CD8-positive, alpha-beta memory T cell (primary cell): ENCODE measurements at places on chromosomes 1 and 21.

- peak; percentile 77 for DNase-seq
- H3K4me3 ChIP-seq: no peak overlapping the region
- H3K27ac ChIP-seq: no peak overlapping the region
- H3K4me1 ChIP-seq: peaks cover 16% of the 10 kb centered on the region
- no peaks in the 10 kb centered on the region for H3K27me3 ChIP-seq
Measured at GRCh38 chr1:39098546-39099250, 72.5 kb downstream of the NDUFS5 start.

- no peak for DNase-seq
- no peaks in the 10 kb centered on the region for H3K4me1 ChIP-seq
- H3K36me3 ChIP-seq: no peaks in the 10 kb centered on the region
- no peak overlapping the region for H3K4me3 ChIP-seq
Measured at GRCh38 chr1:52559875-52560274, 7.0 kb upstream of the TUT4 start.

DNA sequence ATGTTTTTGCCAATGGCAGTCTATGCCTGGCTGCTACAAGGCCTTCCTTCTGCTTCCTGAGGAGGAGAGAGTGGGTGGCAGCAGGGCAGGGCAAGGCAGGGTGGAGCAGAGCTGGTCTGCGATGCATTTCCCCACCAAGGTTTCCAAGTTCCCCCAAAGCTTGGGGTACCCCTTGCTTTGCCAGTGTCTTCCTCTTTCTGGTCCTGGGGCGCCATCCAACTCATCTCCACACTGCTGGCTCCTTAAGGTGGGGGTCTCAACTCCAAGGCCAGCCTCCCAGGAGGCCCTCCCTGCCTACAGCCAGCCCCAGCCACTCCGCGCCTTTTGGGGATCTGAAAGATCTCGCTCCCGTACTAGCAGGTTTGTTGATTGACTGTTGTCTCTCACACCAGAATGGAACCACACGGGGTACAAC lies 3.9 kb upstream of the SKI start:
- H3K4me3 ChIP-seq: no peak overlapping the region
- no peaks in the 10 kb centered on the region for H3K27me3 ChIP-seq
- no peaks in the 10 kb centered on the region for H3K36me3 ChIP-seq
- DNase-seq: no peak
- H3K4me1 ChIP-seq: no peaks in the 10 kb centered on the region
- no peak overlapping the region for H3K27ac ChIP-seq

- peak within 1 kb of the TSS; percentile 43 for H3K27ac ChIP-seq
- DNase-seq: peak; percentile 43
- no peaks in the 10 kb centered on the region for H3K36me3 ChIP-seq
- peak within 1 kb of the TSS; percentile 50 for H3K4me3 ChIP-seq
- no peaks in the 10 kb centered on the region for H3K27me3 ChIP-seq
Measured at GRCh38 chr1:25875154-25875855, at the start of gene PAQR7. Gene PAQR7 (minus strand): TSS chr1:25875708. CDS start chr1:25863839, 11,869 bp downstream.

DNA sequence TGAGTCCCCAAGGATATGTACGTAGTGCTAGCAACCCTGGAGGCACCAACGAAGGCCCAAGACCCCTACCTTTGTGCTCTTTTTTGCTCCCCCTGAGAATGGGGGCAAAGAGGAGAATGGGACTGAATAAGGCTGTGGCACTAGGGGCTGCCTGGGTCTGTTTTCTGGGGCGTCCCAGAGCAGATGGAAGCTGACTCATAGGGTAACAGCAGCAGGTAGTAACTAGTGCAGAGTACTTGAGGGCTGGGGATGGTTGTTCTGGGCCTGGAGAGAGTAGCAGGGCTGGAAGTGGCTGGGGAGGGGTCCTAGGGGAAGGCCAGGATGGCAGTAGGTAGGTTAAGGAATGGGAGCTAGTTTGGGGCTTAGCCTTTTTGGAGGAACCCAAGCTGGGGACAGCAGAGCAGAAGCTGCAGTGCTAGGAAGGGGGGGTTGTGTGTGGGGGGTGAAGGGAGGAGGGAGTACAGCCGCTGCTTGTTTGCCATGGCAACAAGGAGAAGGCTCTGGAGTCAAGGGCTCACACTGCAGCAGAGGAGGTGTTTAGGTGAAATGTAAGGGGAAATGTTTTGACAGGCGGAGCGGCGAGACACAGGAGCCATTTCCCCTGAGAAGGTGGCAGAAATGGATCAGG lies 1.8 kb downstream of the NCDN start:
- no peak overlapping the region for H3K4me3 ChIP-seq
- peaks cover 27% of the 10 kb centered on the region for H3K4me1 ChIP-seq
- no peaks in the 10 kb centered on the region for H3K27me3 ChIP-seq
- no peaks in the 10 kb centered on the region for H3K36me3 ChIP-seq
- H3K27ac ChIP-seq: no peak overlapping the region

DNA sequence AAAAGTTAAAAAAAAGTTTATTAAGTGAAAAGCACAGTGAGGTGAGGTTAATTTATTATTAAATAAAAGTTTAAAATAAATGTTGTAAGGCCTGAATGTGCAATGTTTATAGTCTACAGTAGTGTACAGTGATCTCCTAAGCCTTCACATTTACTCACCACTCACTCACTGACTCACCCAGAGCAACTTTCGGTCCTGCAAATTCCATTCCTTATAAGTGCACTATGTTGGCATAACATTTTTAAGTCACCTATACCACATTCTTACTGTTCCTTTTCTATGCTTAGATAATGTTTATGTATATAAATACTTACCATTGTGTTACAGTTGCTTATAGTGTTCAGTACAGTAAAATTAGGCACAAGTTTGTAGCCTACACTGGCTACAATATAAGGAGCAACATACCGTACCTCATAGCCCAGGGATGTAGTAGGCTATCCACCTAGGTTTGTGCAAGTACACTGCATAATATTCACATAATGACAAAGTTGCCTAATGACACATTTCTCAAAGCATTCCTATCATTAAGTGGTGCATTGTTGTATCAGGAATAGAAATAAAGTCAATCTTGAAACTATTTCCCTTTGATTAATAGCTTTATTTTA lies 426.5 kb upstream of the BRINP3 start:
- no peak overlapping the region for H3K4me3 ChIP-seq
- no peak for DNase-seq
- no peaks in the 10 kb centered on the region for H3K27me3 ChIP-seq
- no peak overlapping the region for H3K27ac ChIP-seq
- H3K4me1 ChIP-seq: no peaks in the 10 kb centered on the region
- no peaks in the 10 kb centered on the region for H3K36me3 ChIP-seq

- H3K4me3 ChIP-seq: peak overlapping the region; percentile 5
- H3K27me3 ChIP-seq: no peaks in the 10 kb centered on the region
- H3K36me3 ChIP-seq: no peaks in the 10 kb centered on the region
- H3K4me1 ChIP-seq: peaks cover 70% of the 10 kb centered on the region
Measured at GRCh38 chr1:53413175-53414001, 45.8 kb upstream of the DMRTB1 start.

- H3K27ac ChIP-seq: no peak overlapping the region
- H3K4me1 ChIP-seq: peaks cover 74% of the 10 kb centered on the region
Measured at GRCh38 chr1:206708058-206708457, 23.4 kb downstream of the MAPKAPK2 start.

DNA sequence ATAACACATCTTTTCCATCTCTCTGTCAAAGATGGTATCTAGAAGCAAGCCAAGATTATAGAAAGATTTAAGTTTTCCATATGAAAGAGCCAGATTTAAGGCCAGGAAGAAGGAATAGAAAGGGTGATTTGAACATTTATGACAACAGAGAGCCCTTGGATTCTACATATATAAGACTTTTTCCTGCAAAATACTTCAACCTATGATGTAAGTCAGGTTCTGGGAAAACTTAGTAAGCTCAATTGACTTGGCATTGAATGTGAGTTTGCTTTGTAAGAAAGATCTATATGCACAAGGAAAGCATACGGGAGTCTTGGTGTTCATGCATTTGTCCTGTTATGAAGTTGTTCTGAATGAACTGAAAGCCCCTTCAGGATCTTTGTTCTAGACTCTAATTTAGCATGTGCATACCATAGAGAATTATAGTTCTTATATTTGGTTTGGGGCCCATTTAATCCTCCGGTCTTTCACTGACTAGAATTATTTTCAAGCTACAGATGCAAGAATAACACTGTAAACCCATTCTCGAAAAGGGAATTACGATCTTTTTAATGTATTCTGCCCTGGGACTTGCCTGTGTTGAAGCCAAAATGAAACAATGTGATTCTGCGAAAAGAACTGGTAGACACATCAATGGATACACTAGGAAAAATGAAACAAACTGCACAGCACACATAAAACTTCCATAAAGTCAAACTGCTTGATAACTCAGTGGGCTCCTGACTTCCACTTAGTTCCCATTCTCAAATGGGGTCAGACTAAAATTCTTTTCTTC lies 152.8 kb downstream of the DISP1 start:
- no peaks in the 10 kb centered on the region for H3K36me3 ChIP-seq
- no peaks in the 10 kb centered on the region for H3K4me1 ChIP-seq
- H3K4me3 ChIP-seq: no peak overlapping the region

- no peaks in the 10 kb centered on the region for H3K36me3 ChIP-seq
- DNase-seq: no peak
- H3K27ac ChIP-seq: no peak overlapping the region
Measured at GRCh38 chr1:76109404-76109803, 34.9 kb downstream of the ST6GALNAC3 start.

DNA sequence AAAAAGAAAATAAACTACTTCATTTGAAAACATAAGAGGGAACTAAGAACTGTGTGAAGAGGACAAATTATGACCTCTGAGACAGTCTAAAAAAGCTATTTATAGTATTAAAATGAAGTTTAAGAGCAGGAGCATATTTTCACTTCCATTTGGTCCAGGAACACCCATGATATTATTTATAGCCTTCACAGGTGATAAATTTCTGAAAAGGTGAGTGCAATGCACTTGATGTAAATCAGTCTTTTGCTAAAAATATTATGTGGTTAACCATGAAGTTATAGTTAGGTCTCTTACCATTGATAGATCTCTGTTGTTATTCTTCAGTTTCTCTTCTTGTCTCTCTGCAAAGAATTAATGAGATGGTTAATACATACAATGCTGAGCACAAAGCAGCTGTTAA lies 14.7 kb downstream of the TMCO1 start:
- no peak for DNase-seq
- no peak overlapping the region for H3K27ac ChIP-seq
- peaks cover 19% of the 10 kb centered on the region for H3K36me3 ChIP-seq

GRCh38 chr1:37127254-37127748 lies 93.0 kb upstream of the GRIK3 start:
- H3K36me3 ChIP-seq: no peaks in the 10 kb centered on the region
- no peaks in the 10 kb centered on the region for H3K27me3 ChIP-seq
- DNase-seq: no peak
- no peak overlapping the region for H3K4me3 ChIP-seq
- H3K4me1 ChIP-seq: no peaks in the 10 kb centered on the region

DNA sequence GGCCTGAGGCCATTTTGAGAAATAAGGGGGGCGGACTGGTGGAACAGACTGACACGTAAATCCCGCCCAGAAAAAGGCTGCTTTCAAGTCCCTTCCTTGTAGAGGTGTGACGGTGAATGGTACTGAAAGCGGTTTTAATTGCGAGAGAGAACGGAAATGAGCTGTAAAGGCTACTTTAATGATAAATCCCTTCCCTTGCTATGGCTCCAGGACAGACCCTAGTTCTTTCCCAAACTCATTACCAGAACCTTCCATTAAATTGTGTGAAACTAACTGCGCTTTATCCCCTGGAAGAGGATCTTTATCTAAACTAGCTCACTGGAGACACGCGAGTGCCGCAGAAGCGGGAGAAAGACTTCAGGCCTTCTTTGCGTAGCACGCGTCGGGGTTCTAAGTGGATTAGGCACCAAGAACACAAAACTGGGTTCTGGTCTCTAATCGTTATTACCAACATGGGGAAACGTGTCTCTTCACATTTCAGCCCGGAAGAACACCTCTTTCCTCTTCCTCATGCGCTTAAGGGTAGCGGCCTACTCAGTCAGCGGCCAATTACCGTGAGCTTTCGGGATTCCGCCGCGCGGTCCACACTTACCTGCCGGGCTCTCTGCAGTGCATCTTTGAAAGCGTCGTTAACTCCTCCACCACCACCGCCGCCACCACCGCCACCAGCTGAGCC lies 441 bp downstream of the FUBP1 start:
- DNase-seq: peak; percentile 88
- H3K36me3 ChIP-seq: peaks cover 3% of the 10 kb centered on the region
- no peaks in the 10 kb centered on the region for H3K27me3 ChIP-seq
